Activated CD4-positive, alpha-beta T cell treated with anti-CD3 and anti-CD28 coated beads, Interleukin-2, Interleukin-6, amounts not matched to agents 100 ng/mL and 50 ng/mL, durations not matched to agents 16 hours and 8 hours (primary cell): ENCODE measurements at places on chromosomes 11 and 22.

DNA sequence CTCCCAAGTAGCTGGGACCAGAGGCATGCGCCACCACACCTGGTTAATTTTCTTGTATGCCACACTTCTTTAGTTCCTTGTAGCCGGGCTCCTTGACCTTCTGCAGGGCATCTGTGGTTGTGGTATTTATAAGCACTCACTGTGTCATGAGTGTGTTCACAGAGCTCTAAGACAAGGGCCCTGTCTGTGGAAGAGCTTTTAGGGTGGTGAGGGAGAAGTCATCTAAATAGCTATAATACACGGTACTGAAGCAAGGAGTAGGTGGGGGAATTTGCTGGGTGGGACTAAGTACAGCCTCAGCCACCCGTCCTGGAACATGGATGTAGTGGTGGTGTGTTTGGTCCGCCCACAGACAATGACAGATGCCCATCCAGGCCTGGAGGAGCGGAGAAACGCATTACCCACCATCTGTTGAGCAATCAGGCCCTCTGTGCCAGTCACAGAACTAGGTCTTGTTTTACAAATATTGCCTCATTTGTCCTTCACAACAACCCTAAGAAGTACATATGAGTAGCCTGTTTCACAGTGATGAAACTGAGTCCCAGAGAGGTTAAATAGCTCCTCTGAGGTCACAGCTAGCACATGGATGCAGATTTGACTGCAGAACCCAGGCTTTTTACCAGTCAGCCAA is 10.1 kb downstream of the ACO2 start:
- DNase-seq: no peak

DNA sequence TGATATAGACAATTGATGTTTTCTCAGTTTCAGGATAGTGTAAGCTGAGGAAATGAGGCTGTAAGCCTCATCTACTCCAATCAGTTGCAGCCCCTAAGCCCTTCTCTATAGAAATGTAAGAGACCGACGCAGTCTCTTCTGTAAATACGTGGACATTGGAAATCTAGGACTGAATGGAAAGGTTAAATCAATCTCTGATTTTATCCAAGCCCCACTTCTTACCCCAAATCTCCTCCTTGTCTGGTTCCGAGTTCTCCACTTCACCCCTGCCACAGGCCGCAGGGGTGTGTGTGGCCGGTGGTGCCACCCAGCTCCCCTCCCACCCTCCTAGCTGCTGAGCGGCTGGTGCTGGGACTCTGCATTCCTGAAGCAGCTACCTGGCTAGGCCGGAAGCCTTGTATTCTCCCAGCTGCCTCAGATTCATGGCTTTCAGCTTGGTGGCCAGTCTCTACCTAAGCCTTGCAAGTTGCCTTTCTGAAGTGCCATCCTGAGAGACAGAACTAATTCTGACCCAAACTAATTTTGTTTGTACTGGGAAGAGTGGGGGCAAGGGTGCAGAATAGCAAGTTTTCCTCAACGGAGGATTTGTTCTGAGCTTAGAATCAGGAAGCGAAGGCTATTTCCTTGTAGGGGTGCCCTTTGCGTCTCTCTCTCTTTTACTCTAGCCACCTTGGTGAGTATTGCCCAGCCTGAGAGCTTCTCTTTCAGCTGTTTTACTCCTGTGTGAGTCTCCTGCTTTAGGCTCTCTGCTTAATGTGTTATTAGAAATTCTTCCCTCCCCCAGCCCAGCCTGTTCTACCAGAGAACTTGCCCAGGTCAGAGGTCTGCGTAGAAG is 749 bp downstream of the VWA5A start:
- DNase-seq: peak; percentile 3

DNA sequence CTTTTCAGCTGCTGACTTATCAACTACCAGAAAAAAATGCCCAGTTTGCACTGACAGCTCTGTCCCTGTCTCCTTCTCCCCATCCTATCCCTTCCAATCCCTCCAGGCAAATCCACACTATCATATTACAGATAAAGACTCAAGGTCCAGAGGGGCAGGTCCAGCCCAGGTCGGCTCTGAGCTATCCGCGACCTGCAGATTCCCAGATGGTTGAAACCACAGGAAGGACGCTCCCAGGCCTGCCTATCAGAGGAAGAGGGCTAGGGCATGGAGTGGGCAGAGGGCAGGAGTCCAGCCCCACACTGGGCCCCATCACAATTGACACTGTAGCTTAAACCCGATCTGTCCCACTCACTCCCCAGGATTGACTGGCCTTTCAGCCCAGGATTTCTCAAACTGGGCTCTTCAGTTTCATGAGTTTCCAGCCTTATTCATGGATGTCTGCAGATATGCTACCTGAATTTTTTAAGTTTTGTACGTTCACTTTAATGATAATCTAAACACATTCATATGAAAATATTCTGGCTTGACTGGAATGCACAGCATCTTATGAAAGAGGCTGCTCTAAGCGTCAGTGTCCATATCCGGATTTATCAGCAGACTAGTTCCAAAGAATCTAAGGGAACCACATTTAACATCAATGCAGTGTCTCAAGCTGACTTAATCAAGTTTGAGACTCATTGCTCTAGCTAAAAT is 16.4 kb upstream of the FCHSD2 start:
- DNase-seq: no peak

DNA sequence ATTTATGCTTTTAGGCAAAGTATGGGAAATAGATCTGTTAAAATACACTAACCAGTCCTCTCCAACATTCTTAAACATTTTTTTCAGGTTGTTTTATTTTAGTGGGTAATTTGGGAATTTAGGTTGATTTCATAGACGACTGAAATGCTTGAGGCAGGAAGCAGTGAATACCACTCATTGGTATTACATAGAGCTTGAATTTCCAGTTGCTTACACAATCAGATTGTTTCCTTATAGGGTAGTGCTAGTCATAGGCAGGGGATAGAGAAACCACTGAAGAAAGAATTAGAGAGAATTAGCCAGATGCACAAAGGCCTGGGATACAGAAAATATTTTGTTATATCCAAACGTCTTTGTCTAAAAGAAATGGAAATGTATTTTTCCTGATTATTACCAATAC is 23.9 kb upstream of the LYVE1 start:
- DNase-seq: no peak

DNA sequence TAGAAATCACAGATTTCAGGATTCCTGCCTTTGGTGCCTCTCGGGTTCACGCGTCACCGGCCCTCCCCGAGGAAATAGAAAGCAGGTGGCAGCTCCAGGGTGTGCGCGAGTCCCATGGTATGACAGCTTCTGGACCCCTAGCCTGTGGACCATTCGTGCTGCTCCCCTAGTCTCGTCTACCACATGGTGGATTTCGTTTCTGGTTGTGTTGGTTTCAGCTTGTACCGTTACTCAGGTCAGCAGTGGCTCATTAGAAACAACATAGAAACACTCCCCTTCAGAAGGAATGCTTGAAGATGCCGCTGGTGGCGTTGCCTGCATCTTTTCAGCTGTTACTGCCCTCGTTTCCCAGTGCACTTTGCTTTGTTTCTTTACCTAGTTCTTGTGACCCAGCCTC is 700 bp downstream of the TTC17 start:
- DNase-seq: peak; percentile 60

- DNase-seq: no peak
Measured at GRCh38 chr11:102230911-102231310, 86.4 kb upstream of the BIRC3 start.

DNA sequence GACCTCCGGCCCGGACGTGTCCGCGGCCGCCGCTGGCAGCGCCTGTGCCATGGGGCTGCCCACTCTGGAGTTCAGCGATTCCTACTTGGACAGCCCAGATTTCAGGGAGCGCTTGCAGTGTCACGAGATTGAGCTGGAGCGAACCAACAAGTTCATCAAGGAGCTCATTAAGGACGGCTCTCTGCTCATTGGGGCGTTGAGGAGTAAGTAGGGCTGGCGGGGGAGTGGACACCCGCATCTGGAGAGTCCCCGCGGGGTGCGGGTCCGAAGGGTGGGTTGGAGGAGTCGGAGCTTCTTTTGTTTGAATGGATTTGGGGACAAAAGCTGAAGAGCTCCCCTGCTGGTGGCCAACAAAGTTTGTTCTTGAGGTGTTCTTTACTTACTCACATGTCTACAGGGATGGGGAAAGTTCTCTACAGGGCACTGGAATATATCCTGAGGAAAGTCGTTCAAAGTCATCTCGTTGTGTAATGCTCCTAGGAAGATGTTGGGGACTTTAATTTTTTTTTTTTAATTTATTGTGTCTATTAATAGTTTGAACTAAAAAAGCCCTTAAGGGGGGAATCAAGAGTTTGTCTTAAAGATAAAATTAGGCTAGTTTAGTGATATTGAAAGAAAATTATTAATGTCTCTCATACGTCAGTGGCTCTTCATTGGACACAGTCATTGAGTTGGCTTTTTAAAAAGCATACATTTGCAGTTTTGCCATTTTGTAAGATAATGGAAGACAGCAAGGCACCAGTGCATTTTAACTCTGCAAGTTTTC is 725 bp downstream of the ARHGAP42 start:
- peak; percentile 27 for DNase-seq

- DNase-seq: no peak
Measured at GRCh38 chr22:31958625-31959239, 14.4 kb downstream of the YWHAH start.

- peak; percentile 27 for DNase-seq
Measured at GRCh38 chr11:75873417-75874221, 58.6 kb downstream of the UVRAG start.

DNA sequence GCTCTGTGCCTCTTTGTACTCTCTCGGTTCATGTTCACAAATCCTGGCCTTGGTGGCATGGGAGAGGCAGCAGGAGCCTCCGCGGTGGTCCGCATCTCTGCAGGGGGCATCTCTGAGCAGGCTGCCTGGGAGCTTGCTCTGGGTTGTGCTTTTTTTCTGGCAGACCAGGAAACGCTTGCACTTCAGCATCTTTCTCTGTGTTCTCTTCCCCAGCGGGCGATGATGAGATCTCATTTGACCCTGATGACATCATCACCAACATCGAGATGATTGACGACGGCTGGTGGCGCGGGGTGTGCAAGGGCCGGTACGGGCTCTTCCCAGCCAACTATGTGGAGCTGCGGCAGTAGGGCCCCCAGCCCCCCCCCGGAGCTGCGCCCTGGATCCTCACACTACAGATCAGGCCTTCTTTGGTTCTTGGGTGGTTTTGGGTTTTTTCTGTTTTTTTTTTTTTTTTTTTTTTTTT is 36.5 kb downstream of the CTTN start:
- no peak for DNase-seq

DNA sequence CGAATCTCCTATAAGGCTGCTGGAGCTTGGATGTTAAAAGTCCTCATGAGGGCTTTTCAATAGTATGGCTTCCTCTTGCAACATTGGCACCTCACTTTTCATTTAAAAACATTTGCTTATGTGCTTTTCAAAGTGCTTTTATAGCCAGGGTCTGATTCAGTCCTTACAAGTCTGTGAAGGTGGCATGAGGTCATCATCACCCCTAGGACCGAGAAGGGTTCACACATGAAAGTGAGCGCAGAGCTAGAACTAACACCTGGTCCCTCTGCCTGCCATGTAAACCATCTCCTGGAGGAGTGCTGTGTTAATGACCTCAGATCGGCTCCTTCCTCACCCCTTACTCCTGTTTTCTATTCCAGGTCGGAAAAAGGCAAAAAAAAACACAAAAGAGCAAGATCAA is 12.2 kb upstream of the LMO2 start:
- DNase-seq: no peak

GRCh38 chr11:87081358-87081757 is 43.6 kb downstream of the TMEM135 start:
- DNase-seq: peak; percentile 14
